ENCODE measurements at places on chromosomes 11 and 22.

- DNase-seq = no peak
Observed at GRCh38 chr11:77074205-77074604, 7.4 kb downstream of the CAPN5 start.

GRCh38 chr11:44726283-44727113 is at the start of gene TSPAN18:
TSPAN18 (plus strand) TSS chr11:44726962; CDS start chr11:44906417, 179,455 bp downstream.
- no peak for DNase-seq

DNA sequence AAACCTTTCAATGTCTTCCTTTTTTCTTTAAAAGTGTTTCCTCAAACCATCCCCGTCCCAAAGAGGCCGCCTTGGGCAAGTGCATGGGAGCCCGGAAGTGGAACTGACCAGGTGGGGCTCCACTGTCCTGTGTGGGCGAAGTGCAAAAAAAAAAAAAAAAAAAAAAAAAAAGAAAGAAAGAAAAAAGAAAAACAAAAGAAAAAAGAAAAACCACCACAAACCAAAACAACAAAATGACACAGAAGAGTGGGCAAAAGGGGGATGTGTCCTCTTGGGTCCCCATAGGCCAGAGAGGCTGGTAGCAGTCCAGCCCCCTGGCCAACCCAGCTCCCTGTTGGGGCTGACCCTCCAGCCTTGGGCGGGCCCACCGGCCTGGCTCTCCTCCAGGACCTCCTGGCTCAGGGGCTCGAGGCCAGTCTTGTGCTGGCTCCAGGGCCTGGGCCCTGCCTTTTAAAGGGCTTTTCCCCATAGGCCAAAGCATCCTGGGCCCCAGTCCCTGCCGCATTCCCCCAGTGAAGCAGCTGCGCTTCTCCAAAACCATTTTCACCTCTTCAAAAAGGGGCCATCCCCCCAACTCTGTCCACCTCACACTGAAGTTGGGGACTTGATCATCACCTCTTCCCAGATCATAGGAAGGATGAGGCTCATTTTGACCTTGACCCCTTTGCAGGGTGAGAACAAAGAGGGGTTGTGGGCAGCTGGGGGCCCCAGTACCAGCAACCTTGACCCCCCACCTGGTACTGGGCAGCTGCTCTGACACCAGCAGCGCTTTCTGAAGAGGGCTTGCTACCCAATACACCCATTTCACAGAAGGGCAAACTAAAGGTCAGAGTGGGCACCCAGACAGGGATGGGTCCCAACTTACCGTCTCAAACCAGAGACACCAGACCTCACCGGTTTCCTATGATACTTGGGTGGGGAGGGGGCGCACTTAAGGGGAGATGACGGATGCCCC is 9.4 kb downstream of the CBX6 start:
- no peak for DNase-seq

- DNase-seq = no peak
Observed at GRCh38 chr11:45936511-45937054, 14.1 kb downstream of the LARGE2 start.

DNA sequence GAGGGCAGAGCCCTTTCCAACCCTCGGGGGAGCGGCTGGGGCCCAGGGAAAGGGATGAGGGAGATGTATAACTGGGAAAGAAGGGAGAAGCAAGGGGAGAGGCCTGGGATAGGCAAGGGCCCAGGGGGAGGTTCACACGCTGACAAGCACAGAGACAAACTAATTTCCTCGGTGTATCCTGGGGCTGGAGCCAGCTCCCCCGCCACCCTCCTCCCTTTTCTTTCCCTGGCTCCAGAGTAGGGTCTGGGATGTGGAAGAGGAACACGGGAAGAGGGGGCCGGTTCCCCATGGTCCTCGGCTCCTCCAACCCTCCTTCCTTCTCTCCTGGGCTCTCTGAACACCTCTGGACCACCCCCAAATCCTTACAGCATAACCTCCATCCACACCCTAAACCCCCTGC is 6.9 kb downstream of the CLCF1 start:
- DNase-seq = no peak

DNA sequence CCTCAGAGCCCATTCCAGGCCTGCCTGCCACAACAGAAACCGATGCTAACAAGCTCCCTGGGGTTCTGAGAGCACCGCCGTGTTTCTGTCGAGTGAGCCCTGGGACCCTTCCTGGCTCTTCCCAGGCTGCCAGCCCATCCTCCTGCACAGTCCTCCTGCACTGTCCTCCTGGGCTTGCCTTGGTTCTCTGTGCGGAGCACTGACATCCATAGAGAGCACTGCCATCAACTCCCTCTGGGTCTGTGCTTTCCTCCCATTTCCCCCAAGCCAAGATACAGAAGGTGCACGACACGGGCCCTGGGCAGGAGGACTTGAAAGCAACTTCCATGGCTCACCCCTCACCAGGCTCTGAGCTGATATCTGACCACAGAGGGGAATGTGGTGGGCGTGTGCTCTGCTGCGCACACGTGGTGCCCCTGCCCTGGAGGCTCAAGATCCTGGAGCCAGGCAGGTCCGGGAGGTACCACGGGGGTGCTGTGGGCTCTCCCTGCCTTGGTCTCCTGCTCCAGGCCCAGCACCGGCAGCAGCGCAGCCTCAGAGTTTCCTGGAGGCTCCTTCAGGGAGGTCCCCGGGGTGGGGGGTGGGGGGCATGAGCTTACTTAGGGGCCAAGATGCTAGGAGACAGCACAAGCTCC is 304.2 kb downstream of the BRD1 start:
- no peak for DNase-seq

DNA sequence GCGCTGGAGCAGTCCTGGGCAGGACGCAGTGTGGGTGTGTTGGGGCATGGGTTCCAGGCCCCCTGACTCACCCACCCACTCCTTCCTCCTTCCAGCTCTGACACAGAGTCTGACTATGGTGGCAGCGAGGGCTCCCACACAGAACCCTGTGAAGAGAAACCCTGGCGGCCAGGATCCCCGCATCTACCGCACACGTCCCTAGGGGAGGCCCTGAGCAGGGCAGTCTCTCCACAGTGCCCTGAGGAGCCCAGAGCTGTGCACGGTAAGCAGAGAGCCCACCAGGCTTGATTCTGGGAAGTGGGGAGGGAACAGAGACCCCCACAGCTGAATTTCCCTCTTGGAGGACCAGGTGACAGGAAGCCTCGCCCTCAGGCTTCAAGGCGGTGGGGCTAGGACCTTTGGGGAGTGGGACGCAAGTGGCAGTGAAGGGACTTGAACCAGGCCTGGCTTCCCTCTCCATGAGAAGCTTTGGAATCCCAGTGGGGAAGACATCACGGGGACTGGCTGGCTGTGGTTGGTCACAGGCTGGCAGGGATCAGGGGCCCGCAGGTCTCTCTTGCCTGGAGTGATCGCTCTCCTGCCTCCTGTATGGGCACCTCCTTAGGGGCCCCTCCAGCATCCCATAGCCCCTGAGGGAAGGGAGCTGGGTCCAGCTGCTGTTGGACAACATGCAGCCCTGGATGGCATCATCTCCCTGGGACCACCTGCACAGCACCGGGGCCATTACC is 96.4 kb upstream of the PARVA start:
- DNase-seq = no peak

GRCh38 chr11:45100339-45100738 is 46.1 kb upstream of the PRDM11 start:
- no peak for DNase-seq

DNA sequence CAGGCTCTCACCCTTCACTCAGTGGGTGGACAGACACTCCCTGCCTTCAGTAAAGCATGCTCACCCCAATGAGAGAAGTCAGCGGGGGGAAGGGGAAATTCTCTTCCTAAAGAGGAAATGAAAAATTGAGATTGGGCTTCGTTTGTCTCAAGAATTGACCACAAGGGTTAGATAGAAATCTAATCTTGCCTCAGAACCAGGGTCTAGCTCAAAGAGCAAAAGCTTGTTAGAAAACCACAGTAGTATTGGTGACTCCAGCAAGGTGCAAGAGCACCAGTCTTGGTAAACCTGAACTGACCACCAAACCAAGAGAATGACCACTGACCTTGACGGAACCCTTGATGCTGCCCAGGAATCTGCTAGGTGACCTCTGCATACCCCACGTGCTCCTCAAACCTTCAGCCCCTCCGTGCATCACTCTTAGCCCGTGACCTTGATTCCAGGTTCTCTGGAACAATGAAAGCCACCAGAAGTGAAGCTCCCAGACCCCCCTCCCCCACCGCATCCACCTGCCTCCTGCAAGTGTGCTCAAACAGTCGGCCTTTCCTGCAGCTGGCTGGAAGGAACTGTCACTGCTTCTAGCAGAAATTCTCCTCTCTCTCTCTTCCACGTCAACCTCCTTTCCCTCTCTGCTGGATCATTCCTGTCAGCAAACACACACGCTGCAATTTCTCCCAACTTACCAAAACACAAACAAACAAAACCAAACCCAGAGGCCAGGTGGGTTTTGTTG is 3.1 kb upstream of the TMA7B start:
- DNase-seq = no peak

- DNase-seq = no peak
Observed at GRCh38 chr11:60345489-60345888, 18.4 kb downstream of the MS4A6E start.

- DNase-seq = no peak
Observed at GRCh38 chr22:30427871-30428270, 2.3 kb downstream of the MTFP1 start.

- no peak for DNase-seq
Observed at GRCh38 chr22:37552524-37553163, 7.6 kb upstream of the CDC42EP1 start.

DNA sequence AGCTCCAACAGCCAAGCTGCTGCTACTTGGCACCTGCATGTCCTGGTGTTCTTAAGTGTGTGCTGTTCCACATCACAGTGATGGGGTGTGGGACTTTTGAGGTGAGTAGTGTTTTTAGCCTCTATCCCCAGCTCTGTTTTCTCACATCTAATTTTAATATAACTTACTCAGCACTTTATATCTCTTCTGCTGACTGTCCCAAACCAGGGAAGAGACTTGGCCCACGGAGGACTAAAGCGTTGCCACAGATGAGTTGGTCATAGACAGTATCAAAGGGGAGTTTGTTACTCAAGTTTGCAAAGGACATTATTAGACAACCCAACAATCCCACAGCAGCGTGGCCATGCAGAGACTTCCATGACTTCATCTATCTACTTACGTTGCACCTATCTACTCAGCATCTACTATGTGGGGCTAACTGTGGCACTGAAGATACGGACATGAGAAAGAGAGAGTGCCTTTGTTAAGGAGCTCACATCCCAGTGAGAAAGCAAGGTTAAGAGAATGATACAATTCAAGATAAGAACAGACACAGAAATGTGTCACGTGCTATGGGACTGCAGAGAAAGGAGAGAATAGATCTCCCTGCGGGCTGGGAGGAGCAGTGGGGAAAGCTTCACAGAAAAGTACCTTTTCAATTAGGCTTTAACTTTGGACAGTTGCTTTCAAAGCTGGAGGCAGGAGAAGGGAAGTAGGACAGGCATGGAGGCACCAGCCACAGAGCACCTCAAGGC is 82.4 kb downstream of the ME3 start:
- DNase-seq = no peak

DNA sequence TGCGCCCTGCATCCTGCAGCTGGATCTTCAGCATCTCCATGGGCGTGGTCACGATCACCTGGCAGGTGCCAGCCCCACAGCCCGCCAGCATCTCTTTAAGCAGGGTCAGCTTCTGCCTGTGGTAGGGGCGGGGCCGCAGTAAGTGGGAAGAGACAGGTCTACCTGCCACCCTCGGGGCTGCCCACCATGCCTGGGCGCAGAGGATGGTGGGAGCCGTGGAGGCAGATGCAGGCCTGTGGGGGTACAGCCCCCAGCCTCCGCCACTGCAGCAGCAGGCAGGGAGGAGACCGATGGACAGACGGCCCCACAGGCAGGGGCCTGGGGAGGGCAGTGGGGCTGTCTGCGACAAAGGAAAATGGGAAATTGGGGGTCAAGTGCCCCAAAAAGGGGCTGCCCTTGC is 3.0 kb upstream of the CEND1 start:
- DNase-seq = no peak

GRCh38 chr22:49582181-49582580 is 245.5 kb downstream of the BRD1 start:
- DNase-seq = no peak

GRCh38 chr22:21727768-21728167 is 7.8 kb downstream of the YPEL1 start:
- no peak for DNase-seq

DNA sequence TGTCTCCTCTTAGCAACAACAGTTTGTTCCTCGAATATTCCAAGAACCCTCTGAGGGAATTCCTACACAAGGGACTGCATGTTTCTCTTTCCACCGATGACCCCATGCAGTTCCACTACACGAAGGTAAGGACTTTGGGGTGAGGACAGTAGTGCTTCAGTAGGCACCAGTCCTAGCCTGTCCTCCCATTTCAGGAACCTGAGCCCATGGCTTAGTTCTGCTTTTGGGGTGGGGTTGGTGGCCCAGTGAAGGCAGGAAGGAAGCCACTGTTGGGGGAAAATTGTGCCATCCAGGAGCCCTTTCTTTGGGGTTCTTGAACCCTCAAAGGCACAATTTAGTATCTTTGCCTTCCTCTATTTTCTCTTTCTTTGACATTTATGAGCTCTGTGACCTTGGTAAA is 38.2 kb downstream of the RNF141 start:
- no peak for DNase-seq

GRCh38 chr11:64152841-64153691 is 12.8 kb downstream of the MACROD1 start:
- no peak for DNase-seq

GRCh38 chr11:90630176-90630575 is 407.3 kb upstream of the CHORDC1 start:
- no peak for DNase-seq

DNA sequence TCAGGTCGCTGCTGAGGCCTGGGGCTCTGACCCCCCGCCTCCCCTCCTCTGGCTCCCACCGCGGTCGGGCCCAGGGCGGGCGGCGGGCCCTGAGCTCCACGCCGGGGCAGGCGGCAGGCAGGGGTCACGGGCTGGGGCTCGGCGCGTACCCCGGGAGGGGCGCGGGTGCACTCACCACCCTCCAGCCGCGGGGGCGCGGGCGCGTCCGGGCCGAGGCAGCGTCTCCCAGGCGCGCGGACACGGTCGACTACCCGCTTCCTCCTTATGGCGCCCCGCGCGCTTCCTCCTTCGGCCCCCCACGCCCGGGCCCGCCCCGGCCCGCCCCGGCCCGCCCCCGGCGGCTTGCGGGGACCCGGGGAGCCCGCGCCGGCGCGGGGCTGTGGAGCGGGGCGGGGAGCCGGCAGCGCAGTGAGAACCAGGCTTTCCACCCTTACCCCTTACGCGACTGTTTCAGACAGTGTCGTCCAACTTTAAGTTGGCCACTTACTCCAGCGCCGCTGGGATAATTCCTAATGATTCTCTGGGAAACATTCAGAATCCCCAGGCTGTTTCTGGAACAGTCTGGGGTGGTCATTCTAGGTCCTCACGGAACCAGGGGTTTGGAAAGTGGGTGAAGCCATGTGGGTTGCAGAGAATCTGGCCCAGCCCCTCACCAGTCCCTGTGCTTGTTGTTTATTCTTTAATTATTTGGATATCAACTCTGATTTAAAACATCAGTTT is at the start of gene BID:
BID (minus strand) TSS at position 264 of the 720 bp plus-strand sequence. CDS start 24,353 bp downstream, outside the sequence.
- no peak for DNase-seq

- no peak for DNase-seq
Observed at GRCh38 chr11:133015457-133015856, 516.8 kb downstream of the OPCML start.

DNA sequence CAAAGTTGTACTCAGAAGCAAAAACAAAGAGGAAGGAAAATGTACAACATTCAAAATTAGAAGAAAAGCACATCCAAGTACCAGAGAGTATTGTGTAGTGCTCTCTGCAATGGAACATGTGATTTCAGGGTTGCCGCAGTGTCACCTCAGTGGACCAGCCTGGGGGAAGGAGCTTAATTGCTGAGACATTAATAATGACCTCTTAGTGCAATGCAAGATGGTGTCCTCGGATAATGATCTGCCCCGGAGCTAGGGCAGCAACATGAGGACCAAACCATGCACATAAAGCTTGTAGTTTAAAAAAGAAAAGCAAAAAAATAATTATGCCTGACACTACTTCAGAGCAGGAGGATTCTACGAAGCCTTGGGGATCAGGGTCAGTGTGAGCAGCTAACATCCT is 11.3 kb upstream of the JHY start:
- no peak for DNase-seq
